ENCODE measurements at places on chromosomes 12 and 14.

DNA sequence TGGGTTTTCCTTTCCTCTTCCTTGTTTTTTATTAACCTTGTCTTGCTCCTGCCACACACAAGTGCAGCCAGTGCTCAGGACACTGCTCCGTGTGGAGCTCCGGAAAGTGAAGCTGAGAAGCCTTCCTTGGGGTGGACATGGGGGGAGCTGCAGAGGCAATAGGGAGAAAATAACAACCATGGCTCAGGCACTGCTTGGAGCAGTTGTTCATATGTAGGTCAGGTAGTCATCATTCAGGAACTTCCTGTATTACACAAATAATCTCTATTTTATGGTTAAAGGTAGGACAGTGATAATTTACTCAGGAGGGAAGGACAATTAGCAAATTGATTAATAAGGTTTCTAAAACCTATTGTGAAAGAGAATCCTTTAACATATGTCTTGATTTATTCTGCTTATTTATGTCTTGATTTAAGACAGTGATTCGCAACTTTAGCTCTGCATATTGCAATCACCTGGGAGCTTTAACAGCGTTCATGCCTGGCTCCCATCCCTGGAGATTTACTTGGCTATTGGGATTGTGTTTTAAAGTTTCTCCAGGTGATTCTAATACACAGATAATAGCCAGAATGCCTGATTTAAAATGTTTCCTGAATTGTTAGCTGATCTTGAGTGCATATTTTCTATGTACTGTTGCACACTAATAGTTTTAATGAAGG is 92.1 kb downstream of the ETV6 start:
- DNase-seq = no peak

DNA sequence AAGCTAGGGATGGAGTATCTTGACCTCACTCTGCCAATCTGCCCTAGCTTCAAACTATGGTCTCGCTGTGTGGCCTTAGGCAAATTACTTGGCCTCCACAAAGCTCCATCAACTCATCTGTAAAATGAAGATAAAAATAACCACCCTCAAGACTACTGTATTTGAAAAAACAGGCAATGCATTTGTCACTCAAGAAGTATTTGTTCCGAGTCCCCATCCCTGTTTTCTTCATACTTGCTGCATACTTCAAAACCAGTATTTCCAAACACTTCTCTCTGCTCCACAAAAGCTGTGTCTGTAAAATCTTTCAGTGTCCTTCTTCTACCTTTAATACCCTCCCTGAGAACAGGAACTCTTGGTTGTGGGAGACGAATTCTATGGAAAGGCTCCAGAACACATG is 47.9 kb downstream of the GTF2A1 start:
- no peak for DNase-seq

DNA sequence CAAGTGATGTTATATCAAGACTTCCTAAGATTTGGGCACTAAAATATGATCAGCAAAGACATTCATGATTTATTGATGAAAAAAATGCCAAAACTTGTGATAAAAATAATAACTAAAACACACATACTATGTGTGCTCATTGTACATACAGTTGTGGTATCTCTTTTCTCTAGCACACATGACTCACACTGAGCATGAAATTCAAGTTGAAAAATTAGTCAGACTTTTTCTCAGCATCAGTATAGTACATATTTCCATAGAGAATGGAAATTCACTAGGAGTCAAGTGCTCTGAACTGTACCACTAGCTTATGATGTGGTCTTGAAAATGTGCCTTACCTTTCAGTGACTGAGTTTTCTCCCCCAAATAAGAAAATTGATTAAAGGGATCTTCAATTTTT is 471.8 kb upstream of the FLRT2 start:
- DNase-seq = no peak

DNA sequence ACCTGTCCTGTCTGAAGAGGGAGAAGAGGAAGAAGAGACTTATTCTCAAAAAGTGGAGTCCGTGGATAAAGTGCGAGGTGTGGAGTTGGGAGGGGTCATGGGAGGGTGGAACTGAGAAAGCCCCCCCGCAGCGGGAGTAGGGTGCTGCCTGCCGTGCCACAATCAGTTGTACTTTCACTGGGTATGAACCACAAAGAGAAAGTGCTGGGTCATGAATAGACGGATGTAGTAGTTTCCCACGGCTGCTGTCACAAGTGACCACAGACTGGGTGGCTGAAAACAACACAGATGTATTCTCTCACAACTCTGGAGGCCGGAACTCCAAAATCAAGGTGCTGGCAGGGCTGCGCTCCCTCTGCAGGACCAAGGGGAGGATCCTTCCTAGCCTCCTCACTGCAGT is 5.5 kb downstream of the DNAH10 start:
- DNase-seq = no peak

All from NCI-H1930 (cell line).